ENCODE measurements at places on chromosomes 7 and 10.

GRCh38 chr10:28838908-28839307 lies 161.6 kb downstream of the BAMBI start:
- DNase-seq: no peak

DNA sequence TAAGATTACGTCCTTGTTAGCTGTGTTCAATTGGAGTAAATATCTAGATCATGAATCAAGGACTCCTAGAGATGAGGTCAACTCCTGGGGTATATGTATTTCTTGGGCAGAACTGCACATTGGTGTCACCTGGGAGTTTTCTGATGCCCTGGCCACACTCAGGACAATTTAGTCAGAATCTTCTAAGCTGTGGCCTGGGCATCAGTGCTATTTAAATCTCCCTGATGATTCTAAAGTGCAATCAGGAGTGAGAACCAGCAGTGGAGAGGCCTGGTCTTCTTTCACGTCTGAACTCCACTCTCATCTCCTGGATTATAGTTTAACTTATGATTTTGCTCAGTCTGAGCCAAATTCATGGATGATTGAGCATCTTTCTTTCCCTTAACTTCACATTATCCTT lies 218.0 kb downstream of the BMPER start:
- no peak for DNase-seq

DNA sequence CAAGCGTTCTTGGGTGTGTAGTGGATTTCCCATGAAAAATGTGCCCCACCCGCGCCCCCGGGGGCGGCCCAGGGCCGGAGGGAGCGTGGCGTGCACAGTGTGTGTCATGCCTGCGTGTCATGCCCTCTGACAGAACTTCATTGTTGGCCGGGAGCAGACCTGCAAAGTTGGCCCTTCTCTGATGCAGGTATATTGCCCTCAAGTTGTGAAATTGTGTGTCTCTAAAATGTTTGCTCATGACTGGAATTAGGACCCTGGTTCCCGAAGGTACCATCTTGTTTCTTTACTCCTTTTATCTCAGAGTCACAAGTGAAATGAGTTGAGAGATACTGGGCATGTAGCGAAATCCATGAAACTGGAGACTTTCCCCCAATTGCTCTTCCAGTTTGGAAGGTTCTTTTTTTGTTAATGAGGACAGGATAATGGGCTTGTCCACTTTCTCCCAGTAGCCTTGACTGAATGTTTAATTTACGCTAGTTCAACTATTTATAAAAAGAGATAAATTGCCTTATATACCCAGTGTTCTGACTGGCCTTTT lies 26.2 kb downstream of the ADK start:
- peak; percentile 64 for DNase-seq

GRCh38 chr10:8416192-8416701 lies 361.8 kb downstream of the GATA3 start:
- no peak for DNase-seq

GRCh38 chr10:97975598-97975997 lies 54.8 kb downstream of the CRTAC1 start:
- no peak for DNase-seq

- no peak for DNase-seq
These were observed 52.5 kb downstream of the PRKAG2 start for GRCh38 chr7:151824373-151824933.

- DNase-seq: no peak
These were observed 350.1 kb downstream of the RNLS start for GRCh38 chr10:88232983-88233543.

DNA sequence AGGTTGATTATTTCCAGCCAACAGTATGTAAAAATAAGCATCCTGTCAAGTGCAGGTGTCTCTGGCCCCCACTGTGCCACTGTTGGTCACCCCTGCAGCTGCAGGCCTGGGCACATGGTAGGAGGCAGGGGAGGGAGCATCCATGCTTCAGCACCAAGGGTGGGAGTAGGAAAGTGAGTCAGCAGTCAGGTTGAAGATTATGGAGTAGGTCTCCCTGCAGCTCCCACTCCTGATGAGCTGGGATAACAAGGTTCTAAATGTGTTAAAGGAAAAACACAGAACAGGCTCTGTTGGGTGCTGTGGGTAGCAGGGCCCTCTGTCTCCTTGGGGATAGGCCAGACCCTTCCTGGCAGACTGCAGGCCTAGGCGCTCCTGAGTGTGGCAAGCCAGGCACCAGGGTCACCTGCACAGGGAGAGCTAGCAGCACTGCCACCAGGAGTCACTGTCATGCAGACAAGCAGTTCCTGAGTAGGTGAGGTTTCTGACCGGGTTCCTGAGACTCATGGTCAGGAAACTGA lies 59.3 kb downstream of the NUDCD3 start:
- DNase-seq: no peak

GRCh38 chr7:118006979-118007378 lies 133.7 kb upstream of the CTTNBP2 start:
- no peak for DNase-seq

Measured in GM03348 (cell line).